ENCODE measurements at places on chromosomes 13 and 19.

DNA sequence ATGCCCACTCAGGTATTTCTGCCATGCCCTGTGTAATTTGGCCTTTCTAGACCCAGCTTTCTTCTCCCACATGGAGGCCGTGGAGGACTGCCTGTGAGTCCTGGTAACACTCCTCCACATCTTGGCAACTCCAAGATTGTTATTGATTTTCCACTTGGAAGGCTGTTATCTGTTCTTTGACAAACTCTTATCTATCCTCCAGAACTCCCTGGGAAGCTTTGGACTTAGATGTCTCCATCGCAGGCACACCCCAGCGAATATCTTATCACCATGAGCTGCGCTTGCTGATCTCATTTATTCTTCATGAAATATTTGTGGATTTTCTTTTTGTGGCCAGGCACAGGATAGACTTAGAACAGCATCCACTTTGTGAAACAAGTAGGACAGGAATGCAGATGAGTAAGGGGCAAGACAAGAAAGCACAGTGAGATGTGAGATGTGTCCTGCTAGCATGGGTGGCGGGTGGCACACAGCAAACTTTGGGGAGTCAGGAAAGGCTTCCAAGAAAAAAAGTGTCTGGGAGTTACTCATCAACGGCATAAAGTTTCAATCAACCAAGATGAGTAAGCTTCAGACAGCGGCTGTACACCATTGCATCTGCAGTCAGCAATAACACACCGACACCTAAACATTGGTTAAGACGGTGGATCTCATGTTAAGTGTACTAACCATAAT, 84.5 kb upstream of the IRS2 start:
- no peak for DNase-seq

GRCh38 chr13:26058704-26059103, 6.9 kb upstream of the SHISA2 start:
- DNase-seq, result no peak

DNA sequence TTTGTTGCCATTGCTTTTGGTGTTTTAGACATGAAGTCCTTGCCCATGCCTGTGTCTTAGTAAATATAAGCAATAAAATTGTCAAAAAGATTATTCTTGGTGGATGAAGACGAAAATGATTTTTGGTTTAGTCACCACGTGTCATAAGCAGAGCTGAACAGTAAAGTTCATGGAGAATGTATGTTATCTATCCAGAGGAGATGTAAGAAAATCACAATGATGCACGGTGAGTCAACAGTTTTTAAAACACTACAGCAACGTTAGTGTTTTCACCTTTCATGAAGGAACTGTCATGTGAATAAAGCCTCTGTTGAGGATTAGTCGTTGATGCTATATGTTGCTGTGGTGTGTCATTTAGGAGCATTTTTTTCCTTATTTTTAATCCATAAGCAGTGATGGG, 137.6 kb downstream of the GPC6 start:
- DNase-seq, result no peak

DNA sequence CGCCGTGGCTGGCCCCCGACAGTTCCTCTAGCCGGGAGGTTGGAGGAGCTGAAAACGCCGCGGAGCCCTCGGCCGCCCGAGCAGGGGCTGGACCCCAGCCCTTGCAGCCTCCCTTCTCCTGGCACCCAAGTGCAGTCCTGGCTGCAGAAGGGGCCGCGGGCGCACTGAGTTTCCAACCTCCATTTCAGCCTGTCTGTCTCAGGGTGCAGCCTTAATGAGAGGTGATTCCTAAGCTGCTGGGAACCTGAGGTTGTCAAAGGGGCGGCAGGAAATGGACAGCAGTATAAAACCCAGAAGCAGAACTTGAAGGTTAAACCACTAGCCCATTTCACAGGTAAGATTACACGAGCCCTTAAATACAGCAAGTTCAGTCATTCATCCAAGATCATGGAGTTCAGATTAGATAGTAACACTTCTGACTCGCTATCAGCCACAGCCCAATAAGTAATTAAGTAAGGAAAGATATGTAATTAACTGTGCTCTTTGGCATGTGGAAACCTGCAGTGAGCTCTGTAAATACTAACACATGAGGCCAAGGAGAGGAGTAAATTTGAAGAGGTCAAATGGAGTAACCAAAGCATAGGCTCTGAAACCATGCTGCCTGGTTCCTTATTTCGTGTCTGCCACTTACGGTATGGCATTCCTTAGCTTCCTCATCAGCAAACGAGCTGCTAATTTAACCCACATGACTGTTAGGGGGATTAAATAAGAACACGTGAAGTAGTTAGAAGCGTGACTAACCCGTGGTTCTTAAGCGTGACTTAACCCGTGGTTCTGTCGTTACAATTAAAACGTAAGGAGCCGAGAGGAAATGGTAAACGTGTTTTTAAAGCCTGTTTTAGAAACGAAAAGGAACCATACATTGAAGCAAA, 686 bp downstream of the SETDB2 start:
- peak; percentile 23 for DNase-seq

DNA sequence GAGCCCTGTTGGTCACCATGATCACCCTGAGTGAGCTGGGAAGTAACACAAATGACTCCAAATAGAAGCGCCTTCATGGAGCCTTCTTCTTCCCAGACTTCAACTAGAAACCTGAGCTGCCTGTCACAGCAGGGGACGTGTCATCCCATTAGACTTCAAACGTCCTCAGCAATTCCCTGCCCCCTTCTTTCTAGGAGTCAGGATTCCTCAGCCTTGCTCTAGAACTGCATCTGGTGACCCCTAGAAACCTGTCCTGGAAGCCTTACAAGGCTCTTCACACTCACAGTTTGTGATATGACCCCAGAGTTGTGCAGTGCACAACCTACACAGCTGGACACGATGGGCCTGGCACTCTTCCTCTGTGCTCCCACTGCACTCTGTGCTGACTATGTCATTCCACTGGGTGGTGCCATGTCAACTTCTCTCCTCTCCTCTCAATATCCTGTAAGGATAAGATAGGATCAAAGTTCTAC, 23.6 kb upstream of the TTYH1 start:
- DNase-seq, result no peak

GRCh38 chr19:48646001-48646721, at the start of gene CA11:
Gene CA11, minus strand, starts transcription at chr19:48646187. Its CDS starts 555 bp downstream, at chr19:48645632.
- DNase-seq, result peak; percentile 88

- DNase-seq, result no peak
Observed at GRCh38 chr13:90238413-90238812, 1109.1 kb upstream of the MIR17HG start.

Data from NCI-H2081 (cell line).